ENCODE measurements at places on chromosomes 3 and 15.

GRCh38 chr3:71926262-71926600 is 141.3 kb upstream of the PROK2 start:
- no peaks in the 10 kb centered on the region for H3K36me3 ChIP-seq
- DNase-seq = peak; percentile 42
- no peaks in the 10 kb centered on the region for H3K27me3 ChIP-seq

DNA sequence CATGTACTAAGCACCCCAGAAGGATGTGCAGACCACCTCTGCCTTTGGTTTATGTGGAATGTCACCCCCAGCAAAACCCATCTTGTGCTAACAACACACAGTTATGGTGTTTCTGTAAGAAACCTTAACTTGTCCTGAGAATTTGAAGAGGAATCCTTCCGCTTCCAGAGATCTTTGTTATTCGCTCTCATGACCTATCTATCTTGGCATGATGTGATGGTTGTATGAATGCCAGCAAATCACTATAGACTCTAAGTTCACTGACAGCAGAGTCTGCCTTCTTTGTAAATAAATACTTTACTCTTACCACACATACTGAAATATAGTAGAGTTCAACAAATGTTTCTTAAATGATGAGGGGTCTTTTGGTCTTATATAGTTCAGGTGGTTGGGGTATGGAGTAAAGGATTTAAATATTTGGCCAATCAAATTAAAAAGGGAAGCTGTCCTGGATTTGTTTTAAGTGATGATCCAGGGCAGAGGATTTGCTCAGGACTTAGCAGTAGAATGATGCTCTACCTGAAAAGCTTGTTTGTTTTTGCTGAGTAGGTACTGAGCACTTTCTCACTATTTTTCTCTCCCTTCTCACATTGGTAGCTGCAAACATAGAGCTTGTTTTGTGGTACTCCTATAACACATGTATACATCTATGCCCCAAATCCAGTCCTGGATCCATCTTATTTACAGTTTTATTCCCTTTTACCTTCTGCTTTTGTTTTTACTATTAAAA is 27.9 kb upstream of the RTP1 start:
- H3K4me3 ChIP-seq = no peak overlapping the region
- no peak for DNase-seq
- H3K36me3 ChIP-seq = no peaks in the 10 kb centered on the region
- H3K4me1 ChIP-seq = no peaks in the 10 kb centered on the region
- H3K27me3 ChIP-seq = no peaks in the 10 kb centered on the region
- no peak overlapping the region for H3K27ac ChIP-seq

GRCh38 chr15:38320181-38320580 is 67.5 kb downstream of the SPRED1 start:
- H3K4me3 ChIP-seq = no peak overlapping the region
- H3K4me1 ChIP-seq = no peaks in the 10 kb centered on the region
- no peaks in the 10 kb centered on the region for H3K27me3 ChIP-seq
- DNase-seq = no peak
- no peak overlapping the region for H3K27ac ChIP-seq
- H3K36me3 ChIP-seq = no peaks in the 10 kb centered on the region

GRCh38 chr3:12982619-12983101 is 90.6 kb downstream of the IQSEC1 start:
- no peak for DNase-seq
- no peak overlapping the region for H3K4me3 ChIP-seq
- H3K27ac ChIP-seq = no peak overlapping the region
- no peaks in the 10 kb centered on the region for H3K4me1 ChIP-seq
- no peaks in the 10 kb centered on the region for H3K36me3 ChIP-seq
- H3K27me3 ChIP-seq = no peaks in the 10 kb centered on the region

Measured in breast epithelium (tissue), 4 donors.